NCI-H1105 treated with DMSO at 0.1 percent for 48 hours (cell line): ENCODE measurements at places on chromosomes 3 and 15.
A peak's percentile ranks its signal among the peaks of the same experiment; 100 is the strongest.

- no peak for DNase-seq
These were observed 496.0 kb upstream of the THBS1 start for GRCh38 chr15:39084674-39085530.

GRCh38 chr15:87938031-87938430 is 318.5 kb downstream of the NTRK3 start:
- no peak for DNase-seq

DNA sequence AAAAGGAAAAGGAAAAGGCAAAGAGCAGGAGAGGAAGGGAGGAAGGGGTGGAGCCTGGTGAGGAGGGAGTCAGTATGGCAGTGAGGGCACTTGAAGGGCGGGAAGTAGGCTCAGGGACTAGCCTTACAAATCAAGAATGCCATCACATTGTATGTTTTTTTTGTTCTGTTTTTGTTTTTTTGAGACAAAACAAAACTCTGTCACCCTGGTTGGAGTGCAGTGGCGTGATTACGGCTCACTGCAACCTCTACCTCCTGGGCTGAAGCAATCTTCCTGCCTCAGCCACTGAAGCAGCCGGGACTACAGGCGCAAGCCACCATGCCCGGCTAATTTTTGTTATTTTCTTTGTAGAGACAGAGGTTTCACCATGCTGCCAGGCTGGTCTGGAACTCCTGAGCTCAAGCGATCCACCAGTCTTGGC is 10.5 kb upstream of the PIK3CB start:
- DNase-seq, result no peak

GRCh38 chr3:9553021-9553947 is at the start of gene LHFPL4:
Gene LHFPL4, minus strand, starts transcription at chr3:9553822. Its CDS starts 1,143 bp downstream, at chr3:9552679.
- DNase-seq, result no peak

DNA sequence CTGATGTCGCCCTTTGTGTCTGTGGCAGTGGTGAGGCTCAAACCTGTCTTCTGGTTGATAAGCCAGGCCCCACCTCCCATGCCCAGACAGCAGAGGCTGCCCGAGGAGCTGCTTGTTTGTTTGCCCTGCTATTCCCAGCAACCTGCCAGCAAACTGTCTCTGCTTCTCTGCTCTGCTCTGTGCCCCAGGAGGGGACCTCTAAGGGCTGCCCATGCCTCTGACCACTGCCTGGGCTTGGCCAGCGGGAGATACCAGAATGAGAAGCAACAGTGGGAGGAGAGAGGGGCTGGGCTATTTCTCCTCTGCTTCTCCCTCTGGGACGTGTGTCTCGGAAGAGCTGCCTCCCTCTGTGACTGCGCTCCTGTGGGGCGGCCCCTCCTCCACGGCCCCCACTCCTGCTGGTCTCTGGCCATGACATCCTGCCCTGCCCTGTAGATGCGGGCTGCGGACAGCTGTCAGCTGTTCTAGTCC is 213.1 kb downstream of the RPLP1 start:
- DNase-seq, result peak; percentile 58

DNA sequence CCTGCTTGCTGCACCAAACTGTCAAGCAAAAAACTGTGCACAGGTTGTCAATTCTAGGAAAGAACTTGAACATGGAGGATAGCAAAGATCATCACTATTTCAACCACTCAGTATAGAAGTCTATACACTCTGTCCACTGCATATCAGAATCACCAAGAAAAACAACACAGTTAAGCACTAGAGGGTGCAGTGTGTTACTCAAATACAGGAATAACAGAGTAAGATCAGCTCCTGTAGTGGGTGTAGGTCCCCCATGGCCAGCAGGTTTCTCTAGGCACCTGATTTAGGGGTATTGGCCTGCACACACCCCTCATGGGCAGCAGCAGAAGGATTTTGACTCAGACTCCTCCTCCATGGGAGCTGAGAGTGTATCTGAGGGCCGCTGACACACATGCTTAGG is 464.1 kb downstream of the EPHA6 start:
- DNase-seq, result no peak

DNA sequence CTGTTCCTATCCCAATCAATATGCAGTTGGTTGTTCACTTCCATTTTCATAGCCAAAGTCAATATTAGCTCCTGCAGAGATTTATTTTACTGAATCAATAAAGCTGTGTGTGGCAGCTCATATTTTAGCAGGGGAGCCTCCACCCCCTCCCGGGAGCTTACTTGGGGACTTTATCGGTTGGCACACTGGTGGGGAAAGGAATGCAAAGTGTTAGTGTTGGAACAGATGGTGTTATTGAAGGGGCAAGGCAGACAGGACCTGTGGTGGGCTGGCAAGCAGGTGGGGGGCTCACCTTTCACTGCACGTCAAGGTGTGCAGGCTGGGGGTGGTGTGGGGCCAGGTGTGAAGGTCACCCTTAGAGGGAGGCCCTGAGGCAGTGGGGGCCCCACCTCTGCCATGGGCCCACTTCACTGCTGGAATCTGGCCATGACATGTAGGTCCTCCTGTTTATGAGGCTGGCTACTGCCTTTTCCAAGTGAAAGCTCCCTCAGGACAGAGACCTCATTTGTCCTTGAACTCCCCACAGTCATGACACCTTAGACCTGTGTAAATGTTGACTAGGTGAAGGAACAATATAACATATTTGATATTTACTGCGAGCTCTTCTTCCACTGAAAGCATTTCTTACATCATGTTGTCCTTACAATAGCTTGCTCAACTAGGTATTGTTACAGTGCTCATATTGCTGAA is 44.0 kb upstream of the SEC22A start:
- DNase-seq, result no peak

GRCh38 chr3:24503616-24504113 is 9.0 kb upstream of the THRB start:
- DNase-seq, result no peak

DNA sequence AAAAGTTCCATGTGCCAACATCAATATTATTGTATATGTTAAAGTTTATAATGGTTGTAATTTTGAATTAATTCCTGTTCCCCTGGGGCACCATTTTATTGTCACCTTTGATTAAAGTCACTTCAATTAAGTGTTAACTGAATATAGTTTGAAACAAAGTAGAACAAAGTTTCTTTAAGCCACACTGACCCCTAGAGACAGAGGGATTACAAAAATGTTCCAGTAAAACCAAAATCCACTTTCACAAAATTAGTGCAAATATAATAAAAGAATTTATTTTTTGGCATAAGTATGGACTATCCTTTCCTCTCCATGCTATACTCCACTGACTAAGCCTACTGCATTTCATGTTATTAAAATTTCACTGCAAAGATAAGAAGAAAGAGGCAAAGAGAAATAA is 123.9 kb downstream of the ZMAT3 start:
- peak; percentile 22 for DNase-seq

DNA sequence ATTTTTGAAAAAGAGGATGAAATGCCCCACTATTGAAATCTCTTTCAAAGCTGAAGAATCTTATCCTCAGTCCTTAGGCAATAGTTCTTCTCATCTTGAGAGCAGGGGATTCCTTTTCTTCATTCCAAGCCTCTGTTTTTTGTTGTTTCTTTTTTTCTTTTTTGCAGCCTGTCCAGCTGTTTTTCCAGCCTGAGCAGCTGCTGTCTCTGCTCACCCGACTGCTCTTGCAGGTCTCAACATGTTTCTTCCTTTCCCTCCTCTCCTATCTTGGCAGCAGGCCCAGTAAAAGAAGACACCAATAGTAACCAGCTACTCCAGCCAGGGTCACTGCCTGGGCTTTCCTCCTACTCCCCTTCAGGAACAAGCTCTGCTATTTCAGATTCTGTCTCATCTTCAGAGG is 23.8 kb downstream of the MEX3B start:
- peak; percentile 79 for DNase-seq

DNA sequence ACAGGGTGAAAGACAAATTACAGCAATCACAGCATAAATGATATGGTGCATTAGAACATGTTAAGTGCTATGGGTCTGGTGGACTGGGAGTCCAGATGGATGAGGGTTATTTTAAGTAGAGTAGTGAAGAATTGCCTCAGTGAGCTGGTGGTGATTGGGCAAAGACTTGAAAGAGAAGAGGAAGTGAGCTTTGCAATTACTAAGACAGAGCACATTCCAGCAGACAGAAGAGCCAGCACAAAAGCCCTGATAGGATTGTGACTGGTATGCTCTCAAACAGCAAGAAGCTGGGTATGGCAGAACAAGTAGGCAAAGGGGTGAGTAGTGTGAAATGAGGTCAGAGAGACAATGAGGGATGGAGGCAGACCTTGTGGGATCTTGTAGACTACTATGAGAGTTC is 2.1 kb upstream of the ACKR4 start:
- no peak for DNase-seq

DNA sequence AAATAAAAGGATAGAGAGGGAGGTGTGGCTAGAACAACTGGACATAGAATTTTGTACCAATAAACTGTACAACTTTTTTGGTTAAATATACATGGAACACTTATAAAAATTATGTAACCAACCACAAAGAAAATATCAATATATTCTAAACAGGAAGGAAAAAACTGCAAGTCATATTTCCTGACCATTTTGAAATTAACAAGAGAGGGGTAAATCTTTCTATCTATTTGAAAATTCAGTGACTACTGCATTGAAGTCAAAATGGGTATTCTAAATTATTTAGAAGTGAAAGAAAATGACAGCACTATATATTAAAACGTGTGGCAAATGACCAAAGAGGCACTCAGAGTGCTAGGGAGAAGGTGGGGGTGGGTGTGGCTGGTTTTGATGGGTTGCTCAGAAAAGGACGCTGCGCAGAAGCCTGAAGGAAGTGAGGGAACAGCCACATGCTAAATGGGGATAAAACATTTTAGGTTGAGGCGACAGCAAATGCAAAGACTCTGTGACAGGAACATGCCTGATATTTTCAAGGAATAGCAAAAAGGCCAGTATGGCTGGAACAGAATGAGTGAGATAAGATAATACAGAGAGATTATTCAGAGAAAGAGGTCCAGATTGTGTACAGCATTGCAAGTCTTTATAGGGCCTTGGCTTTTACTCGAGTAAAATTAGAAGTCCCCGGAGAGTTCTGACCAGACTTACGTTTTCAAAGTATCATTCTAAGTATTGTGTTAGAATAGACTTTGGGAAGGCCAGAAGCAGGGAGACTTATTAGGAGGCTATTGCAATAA is 41.1 kb downstream of the ERICH6 start:
- no peak for DNase-seq

DNA sequence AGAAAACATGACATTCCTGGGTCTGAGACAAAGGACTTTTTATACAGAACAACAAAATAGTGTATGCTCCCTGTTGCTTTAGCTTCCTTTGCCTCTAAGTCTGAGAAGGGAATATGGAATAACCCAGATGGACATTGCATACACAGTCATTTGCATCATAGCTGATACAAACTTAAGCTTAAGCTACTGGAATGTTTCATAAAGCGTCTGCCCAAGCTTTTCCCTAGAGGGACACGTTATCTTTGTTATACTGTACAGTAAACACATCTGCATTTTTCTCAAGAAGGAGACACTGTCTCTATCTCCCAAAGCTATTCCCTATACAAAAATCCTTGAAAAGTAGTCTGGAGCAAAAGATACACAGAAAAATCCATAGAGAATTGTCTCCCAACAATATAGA is 775.0 kb downstream of the DIPK2A start:
- DNase-seq, result no peak

DNA sequence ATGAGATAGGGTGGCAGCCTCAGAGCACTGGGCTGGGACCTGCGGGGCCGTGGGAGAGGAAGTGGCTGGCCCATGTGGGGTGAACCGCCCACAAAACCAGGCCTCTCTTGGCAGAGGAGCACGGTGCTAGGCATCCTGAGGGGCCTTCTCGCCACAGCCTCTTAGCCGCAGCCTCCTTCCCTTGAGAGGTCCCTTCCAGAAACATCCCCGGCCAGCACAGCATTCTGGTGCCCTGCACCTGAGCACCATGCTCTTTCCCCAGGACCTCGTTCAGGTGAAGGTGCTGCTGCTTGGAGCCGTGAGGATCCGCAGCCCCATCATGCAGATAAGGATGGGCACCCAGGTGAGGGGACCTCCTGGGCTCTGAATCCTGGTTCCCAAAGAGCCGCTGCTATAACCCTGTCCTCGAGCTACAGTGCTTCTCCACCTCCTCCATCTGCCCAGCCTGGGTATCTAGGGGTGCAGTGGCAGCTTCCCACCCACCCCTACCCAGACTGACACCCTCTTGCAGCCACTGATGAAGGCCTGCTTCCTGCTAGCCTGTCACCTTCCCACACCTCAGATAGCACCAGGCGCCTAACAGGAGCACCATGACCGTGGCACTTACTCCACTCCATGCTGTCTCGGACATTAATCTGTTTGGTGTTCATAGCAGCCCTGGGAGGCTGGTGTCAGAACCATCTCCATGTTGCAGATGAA is 11.2 kb upstream of the TXNRD3 start:
- no peak for DNase-seq

- peak; percentile 18 for DNase-seq
These were observed 67.8 kb downstream of the UBP1 start for GRCh38 chr3:33372218-33373081.

DNA sequence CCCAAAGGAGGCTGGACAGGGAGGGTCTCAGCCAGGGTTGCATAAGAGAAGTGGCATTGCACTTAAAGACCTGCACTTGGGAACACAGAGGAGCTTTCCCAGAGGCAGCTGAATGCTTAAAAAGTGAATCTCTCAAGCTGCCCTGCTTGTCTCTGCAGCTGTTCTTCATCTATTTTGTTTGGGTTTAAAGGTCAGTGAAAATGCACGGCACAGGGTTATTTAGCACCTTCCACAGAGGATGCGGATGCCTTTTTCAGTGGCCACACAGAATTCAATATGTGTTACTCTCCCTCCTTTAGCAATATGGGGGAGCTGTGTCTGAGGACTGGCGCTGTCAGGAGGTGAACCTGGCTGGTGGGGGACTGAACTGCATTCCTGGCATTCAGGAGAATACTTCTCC is 22.7 kb upstream of the CTNNB1 start:
- no peak for DNase-seq

DNA sequence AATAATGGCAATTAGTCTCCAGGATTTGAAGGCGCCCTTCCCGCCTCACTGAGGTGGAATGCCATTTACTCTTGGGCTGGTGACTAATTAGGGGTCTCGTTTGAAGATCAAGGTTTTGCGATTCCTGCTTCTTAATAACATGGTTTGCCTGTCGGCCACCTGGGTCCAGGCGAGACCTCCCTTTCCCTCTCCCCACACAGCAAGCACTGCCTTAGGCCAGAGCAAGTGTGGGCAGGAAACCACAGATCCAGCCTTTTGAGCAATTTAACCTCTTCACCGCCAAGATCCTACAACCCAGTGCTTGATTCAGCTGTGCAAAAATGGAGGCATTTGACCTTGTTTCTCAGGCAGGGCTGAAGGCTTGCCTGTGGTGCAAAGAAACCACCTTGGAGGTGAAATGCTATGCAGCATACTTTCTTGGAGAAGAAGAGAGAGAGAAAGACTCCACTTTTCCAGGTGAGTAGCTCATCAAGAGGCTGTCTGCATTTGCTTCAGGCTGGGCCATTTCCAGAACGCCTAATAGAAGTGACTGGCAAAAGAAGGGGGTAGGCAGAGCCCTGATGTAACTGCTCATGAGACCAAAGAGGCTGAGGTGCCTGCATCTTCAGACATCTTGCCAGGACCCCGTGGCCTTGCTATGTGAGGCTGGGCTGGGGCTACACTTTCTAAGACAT is 34.1 kb upstream of the WNT5A start:
- no peak for DNase-seq
